ENCODE measurements at places on chromosomes 6 and 20.

- DNase-seq, result no peak
Measured at GRCh38 chr20:59207235-59207634, 43.6 kb downstream of the ZNF831 start.

GRCh38 chr20:12504779-12505178 lies 504.0 kb upstream of the SPTLC3 start:
- DNase-seq, result no peak

DNA sequence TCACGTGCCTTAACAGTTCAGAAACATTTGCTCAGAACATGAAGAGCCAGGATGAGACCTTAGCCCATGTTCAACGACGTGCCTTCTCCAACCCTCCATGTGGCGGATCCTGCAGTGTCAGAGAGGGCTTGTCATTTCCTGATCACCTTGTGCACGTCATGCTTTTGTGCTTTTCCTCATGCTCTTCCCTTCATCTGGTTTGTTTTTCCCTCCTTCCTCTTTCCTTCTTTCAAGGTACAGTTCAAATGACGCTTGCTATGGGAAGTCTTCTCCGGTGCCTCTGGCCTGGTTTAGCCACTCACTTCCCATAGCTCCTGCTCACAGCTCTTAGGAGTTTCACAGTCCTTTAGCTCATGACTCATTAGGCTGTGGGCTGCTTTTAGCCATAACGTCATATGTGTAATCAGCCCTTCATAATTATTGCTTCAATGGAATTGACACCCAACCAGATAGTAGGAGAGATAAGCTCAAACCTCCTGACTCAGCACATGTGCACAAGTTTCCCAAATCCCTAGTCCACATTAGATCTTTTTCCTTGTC lies 102.7 kb upstream of the CNKSR3 start:
- peak; percentile 73 for DNase-seq

- no peak for DNase-seq
Measured at GRCh38 chr6:80530103-80530502, 423.6 kb downstream of the BCKDHB start.

- DNase-seq, result no peak
Measured at GRCh38 chr6:142184307-142184706, 37.2 kb downstream of the VTA1 start.
